ENCODE measurements at places on chromosomes 6 and 20.

- DNase-seq: peak; percentile 23
Observed at GRCh38 chr20:43691928-43692524, 25.1 kb downstream of the MYBL2 start.

DNA sequence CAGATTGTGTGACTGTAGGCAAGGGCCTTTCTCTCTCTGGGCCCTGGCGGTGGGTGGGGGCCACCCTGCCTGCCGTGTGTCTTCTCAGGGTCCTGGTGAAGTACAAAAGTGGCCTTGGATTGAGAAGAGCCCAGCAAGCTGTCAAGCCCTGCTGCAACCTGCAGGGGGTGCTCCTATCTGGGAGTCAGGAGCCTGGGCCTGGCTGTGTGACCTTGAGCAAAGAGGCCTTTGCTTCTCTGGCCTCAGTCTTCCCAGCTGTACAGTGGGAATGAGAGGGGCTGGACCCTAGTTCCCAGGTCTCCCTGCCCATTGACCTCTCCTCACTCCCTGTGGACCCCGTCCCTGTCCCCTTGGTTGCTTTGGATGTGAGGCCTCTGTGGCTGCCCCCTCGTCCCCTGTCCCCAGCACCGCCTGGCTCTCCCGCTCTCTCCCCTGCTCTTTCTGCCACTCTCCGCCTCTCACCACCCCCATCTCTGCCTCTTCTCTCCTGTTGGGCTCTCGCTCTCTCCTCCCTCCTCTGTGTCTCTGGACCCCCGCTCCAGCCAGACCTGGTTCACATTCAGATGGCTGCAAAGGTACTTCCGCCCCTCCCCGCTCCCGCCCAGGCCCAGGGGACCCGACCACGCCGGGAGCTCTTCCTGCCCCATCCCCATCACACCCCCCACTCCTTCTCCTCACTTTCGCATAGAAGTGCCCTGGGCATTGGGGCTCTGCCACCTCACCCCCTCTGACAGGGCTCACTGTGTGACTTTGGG lies 46.7 kb downstream of the SRC start:
- no peak for DNase-seq

GRCh38 chr6:15171026-15171425 lies 74.8 kb upstream of the JARID2 start:
- no peak for DNase-seq

- DNase-seq: no peak
Observed at GRCh38 chr6:13863699-13864155, 49.4 kb upstream of the MCUR1 start.

GRCh38 chr20:41350408-41350962 lies 9.9 kb downstream of the LPIN3 start:
- no peak for DNase-seq

Measured in fibroblast of upper back skin (primary cell).